Immature natural killer cell (primary cell): ENCODE measurements at places on chromosomes 12 and 14.
A peak's percentile ranks its signal among the peaks of the same experiment; 100 is the strongest.

DNA sequence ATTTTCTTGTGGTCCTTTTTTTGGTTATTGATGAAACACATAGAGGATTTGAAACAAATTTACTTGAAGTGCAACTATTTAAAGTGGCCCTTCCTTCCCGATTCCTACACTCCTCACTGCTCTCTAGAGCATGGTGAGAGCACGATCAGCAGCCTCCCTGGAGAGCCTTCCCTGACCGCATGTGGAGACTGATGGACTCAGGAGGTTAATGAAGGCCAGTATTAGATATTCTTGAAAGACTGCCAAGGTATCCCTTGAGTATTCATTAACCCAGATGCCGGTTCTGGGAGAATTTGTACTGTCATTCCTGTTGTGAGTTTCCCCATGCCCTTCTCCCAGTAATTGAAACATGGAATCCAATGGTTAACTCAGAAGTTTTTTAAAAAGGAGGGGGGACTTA lies 102.8 kb upstream of the FGD4 start:
- no peaks in the 10 kb centered on the region for H3K27me3 ChIP-seq
- H3K36me3 ChIP-seq, result peaks cover 4% of the 10 kb centered on the region
- no peak overlapping the region for H3K27ac ChIP-seq
- no peak for DNase-seq

- no peak overlapping the region for H3K4me3 ChIP-seq
- H3K4me1 ChIP-seq, result no peaks in the 10 kb centered on the region
- H3K27ac ChIP-seq, result no peak overlapping the region
- no peaks in the 10 kb centered on the region for H3K36me3 ChIP-seq
- H3K27me3 ChIP-seq, result peaks cover 1% of the 10 kb centered on the region
Measured at GRCh38 chr14:42872786-42873185, 1266.1 kb downstream of the LRFN5 start.

- H3K36me3 ChIP-seq, result peaks cover 7% of the 10 kb centered on the region
- peak within 1 kb of the TSS; percentile 99 for H3K27ac ChIP-seq
Measured at GRCh38 chr14:21383848-21384493, at the start of gene SUPT16H. Gene SUPT16H, minus strand, starts transcription at chr14:21384019. Its CDS starts 92 bp downstream, at chr14:21383927.

DNA sequence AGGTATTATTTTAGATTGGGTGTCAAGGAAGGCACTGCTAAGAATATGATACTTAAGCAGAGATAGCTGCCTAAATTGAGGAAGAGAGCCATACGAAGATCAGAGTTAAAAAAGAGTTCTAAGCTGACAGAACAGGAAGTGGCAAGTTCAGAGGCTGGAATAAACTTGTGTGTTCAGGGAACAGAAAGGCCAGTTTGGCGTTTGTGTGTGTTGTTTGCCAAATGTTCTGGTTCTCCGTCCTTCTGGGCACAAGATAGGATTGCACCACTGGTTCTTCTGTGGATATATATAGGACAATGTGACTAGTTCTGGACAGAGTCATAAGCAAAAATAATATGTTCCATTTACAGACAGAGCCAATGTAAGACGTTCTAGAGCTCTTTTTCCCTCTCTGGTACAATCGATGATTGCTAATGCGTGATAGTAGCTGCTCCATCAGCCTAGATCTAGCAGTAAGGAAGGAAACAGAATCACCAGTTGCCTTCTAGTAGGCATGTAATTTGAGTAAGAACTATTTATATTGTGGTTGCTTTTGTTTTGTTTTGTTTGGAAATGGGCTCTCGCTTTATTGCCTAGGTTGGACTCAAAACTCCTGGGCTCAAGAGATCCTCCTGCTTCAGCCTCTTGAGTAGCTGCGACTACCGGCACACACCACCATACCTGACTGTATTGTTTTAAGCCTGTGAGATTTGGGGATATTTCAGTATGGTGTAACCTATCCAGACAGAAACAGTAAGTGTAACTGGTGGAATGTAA lies 7.4 kb downstream of the BBS10 start:
- H3K27me3 ChIP-seq, result peaks cover 2% of the 10 kb centered on the region
- no peaks in the 10 kb centered on the region for H3K36me3 ChIP-seq
- no peak overlapping the region for H3K4me3 ChIP-seq
- H3K27ac ChIP-seq, result no peak overlapping the region
- H3K4me1 ChIP-seq, result no peaks in the 10 kb centered on the region
- DNase-seq, result no peak

- H3K4me1 ChIP-seq, result no peaks in the 10 kb centered on the region
- H3K27me3 ChIP-seq, result no peaks in the 10 kb centered on the region
- no peak for DNase-seq
- H3K27ac ChIP-seq, result no peak overlapping the region
Measured at GRCh38 chr12:58249610-58250009, 308.2 kb downstream of the ATP23 start.

DNA sequence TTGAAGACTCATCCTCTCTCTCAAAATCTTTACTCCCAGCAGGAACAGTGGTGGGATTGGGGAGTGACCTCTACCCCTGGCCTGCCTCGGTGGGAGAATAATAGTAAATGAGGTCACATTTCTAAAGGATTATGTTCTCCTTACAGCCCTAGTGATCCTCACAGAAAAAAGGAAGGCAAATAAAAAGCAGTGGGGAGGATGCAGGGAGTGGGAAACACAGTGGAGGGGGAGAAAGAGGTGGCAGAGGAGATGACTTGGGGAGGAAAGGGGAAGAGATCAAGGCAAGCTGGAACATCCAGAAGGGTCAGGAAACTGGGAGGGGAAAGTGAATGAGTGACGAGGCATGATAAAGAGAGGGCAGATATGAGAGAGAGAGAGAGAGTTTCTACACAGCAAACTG lies 8.3 kb upstream of the SYNDIG1L start:
- peaks cover 6% of the 10 kb centered on the region for H3K27me3 ChIP-seq
- no peak overlapping the region for H3K4me3 ChIP-seq
- H3K4me1 ChIP-seq, result no peaks in the 10 kb centered on the region
- no peak for DNase-seq
- no peak overlapping the region for H3K27ac ChIP-seq

GRCh38 chr12:26874501-26875296 lies 41.7 kb upstream of the ITPR2 start:
- H3K36me3 ChIP-seq, result peaks cover 4% of the 10 kb centered on the region
- H3K4me1 ChIP-seq, result peaks cover 7% of the 10 kb centered on the region
- peaks cover 2% of the 10 kb centered on the region for H3K27me3 ChIP-seq
- H3K27ac ChIP-seq, result no peak overlapping the region
- DNase-seq, result no peak

DNA sequence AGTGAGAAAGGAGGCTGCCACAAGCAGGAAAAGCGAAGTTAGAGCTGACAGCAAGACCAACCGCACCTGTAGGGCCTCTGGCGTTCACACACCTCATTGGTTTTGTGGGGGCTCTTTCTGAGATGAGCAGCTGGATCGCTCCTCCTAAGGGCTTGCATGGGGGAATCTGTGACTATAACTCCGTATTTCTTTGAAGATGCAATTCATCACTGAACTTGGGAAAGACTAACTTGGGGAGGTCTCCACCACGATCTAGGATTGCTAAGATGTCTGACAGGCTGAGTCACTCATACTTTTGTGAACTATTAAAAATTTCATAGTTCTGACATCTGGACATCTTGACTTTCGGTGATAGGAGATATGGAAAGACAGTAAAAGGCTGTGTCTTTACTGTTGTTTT lies 173.6 kb downstream of the ETV6 start:
- no peak for DNase-seq
- peaks cover 5% of the 10 kb centered on the region for H3K36me3 ChIP-seq
- H3K4me1 ChIP-seq, result peaks cover 15% of the 10 kb centered on the region
- no peak overlapping the region for H3K4me3 ChIP-seq
- H3K27me3 ChIP-seq, result no peaks in the 10 kb centered on the region
- no peak overlapping the region for H3K27ac ChIP-seq

- no peak for DNase-seq
- H3K27ac ChIP-seq, result no peak overlapping the region
- H3K36me3 ChIP-seq, result no peaks in the 10 kb centered on the region
- no peak overlapping the region for H3K4me3 ChIP-seq
Measured at GRCh38 chr12:102512523-102512922, 32.2 kb upstream of the IGF1 start.

DNA sequence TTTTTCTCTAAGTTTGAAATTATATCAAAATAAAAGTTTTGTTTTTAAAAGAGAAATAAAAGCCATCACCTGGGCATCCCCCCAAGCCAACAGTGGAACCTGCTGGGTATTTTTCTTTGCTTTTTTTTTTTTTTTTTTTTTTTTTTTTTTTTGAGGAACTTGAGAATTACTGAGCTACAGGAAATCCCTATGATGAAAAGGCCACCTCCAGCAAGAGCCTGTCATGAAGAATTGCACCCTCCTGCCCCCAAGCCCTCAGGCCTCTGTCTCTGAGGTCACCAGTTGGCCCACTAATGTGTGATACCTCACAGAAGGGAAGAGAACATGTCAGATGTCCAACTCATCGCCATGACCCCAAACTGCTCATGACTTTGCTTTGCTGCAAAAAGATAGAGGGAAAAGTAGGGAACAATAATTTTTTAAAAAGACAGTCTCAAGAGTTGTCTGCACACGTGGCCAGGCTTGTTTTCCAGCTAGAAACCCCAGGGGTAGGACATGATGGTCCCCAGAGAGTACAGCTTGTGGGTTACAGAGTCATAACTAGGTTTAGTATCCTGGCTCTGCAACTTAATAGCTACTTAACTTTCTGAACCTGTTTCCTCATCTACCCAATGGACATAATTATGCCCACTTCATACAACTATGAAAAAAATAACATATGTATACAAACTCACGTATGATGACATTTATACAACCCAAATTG lies 124.3 kb upstream of the EGLN3 start:
- no peak overlapping the region for H3K27ac ChIP-seq
- DNase-seq, result no peak
- H3K36me3 ChIP-seq, result no peaks in the 10 kb centered on the region
- no peaks in the 10 kb centered on the region for H3K27me3 ChIP-seq
- no peak overlapping the region for H3K4me3 ChIP-seq

DNA sequence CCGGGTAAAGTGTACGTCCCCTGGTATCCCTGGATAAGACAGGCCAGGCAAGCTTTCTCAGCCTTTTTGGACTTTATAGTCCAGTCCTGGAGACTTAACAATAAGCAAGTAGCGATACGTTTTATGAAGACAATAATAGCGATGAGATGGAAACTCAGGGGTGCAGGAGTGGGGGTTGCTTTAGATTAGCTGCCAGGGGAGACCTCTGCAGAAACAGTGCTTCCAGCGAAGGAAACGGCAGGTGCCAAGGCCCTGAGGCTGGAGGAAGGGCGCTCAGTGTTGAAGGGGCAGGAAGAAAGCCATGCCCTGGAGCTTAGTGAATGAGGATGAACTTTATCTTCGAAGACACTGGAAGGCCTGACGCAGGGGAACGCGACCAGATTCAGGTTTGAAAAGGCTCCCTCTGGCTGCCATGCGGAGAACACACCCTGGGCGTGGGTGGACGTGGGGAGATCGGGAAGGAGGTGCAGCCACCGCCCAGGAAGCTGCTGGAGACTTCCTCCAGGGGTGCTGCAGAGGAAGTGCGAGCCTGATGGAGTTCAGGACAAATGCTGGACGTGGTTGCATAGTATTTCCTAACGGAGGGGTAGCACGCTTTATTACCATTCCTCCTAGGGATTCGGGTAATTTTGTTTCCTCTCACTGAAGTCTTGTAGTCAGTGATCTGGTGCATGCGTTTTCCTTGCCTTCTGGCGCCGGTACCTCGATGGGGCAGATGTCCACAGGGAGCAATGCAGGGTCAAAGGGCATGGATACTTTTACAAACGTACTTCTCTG lies 26.1 kb upstream of the UBC start:
- H3K4me1 ChIP-seq, result no peaks in the 10 kb centered on the region
- H3K27me3 ChIP-seq, result no peaks in the 10 kb centered on the region
- no peak overlapping the region for H3K27ac ChIP-seq
- no peak overlapping the region for H3K4me3 ChIP-seq
- H3K36me3 ChIP-seq, result no peaks in the 10 kb centered on the region

GRCh38 chr12:15152868-15153267 lies 68.3 kb downstream of the RERG start:
- H3K36me3 ChIP-seq, result no peaks in the 10 kb centered on the region
- peaks cover 1% of the 10 kb centered on the region for H3K27me3 ChIP-seq
- H3K27ac ChIP-seq, result no peak overlapping the region
- H3K4me3 ChIP-seq, result no peak overlapping the region
- no peaks in the 10 kb centered on the region for H3K4me1 ChIP-seq

DNA sequence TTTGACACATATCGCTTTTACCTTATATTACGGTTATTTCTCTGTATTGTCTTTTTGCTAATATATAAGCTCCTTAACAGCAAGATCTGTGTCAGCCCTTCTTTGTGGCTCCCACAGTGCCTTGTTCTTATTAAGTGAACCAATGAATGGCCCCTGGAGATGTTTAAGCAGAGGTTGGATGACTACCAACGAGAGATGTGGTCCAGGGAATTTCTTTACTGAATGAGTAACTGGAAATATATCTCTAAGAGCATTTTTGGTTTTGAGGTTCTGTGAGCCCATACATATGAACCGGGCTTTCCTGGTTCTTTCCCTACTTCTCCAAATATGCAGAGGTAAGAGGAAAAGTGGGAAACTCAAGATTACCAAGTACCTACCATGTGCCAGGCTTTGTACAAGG lies 23.5 kb downstream of the CALCOCO1 start:
- peaks cover 6% of the 10 kb centered on the region for H3K27me3 ChIP-seq
- H3K27ac ChIP-seq, result no peak overlapping the region
- no peak for DNase-seq

DNA sequence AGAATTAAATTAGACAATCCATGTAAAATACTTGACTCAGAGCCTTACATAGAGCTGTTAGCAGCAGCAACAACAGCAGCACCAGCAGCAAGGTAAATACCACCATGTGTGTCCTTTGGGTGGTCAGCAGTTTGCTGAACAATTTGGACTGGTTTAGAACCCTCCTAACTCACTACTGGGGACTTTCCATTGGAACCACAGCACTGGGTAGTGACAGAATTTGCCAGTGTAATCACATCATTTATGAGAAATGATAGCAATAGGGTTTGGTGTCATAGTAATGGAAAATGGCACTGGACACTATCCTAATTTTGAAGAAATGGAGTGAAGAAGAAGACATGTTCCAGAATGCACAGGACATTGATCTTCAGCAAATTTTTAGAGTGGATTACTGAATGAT lies 392.8 kb downstream of the RAD51B start:
- H3K36me3 ChIP-seq, result no peaks in the 10 kb centered on the region
- peaks cover 85% of the 10 kb centered on the region for H3K4me1 ChIP-seq
- DNase-seq, result no peak
- no peak overlapping the region for H3K4me3 ChIP-seq
- H3K27me3 ChIP-seq, result peaks cover 5% of the 10 kb centered on the region

- DNase-seq, result no peak
- H3K4me3 ChIP-seq, result no peak overlapping the region
- H3K27ac ChIP-seq, result peak overlapping the region; percentile 53
Measured at GRCh38 chr12:56046027-56046780, 4.5 kb downstream of the RPS26 start.

DNA sequence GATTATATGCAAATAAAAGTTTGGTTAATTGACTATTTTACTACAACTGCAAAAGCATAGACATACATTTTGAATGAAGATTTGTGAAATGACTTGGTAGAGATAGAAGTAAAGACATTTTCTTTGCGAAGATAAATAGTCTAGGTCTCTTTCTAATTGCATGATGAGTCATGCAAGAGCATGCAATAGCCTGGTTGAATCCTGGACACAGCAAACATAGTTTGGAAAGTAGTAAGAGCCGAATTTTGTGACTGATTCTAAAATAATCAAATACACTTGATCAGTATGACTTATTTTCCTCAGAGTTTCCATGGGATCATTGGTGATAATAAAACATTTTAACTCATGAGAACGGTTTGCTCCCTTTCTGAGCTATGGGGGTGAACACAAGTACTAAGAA lies 27.7 kb upstream of the CAND1 start:
- H3K27me3 ChIP-seq, result peaks cover 4% of the 10 kb centered on the region
- DNase-seq, result no peak
- H3K27ac ChIP-seq, result no peak overlapping the region
